ENCODE measurements at places on chromosomes 5 and 9.

DNA sequence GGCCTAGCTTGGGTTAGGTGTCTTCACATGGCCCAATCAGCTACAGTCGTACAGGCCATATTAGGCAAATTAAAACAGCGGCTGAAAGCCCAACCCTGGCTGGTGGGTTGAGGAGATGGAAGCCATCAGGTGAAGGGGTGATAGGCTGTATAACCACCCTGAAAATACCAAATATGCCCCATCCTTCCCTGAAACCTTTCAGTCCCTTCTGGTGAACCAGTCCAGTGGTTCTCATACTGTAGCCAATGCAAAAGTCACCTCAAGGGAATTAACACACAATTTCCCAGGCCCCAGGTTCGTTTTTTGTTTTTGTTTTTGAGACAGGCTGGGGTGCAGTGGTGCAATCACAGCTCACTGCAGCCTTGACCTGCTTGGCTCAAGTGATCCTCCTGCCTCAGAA, 19.8 kb upstream of the KCNV2 start:
- no peak for DNase-seq

- peak; percentile 4 for DNase-seq
These were observed 31.1 kb downstream of the OR2K2 start for GRCh38 chr9:111298731-111299598.

DNA sequence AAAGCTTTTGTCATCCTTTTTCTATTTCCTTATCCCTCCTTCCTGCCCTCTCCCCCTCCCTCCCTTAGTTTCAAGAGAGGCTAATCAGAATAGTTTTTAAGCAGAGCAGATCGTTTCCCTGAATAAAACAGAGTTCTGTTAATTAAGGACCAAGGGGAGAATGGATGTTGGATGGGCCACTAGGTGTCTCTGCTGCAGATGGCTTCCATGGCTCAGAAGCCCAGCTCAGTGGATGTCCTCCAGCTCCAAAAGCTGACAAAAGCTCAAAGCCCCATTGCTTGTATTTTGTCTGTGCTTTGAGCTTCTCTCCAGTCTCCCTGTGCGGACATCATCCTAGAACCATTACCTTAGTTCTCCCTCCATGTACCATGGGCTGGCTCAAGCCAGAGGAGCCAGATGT, 21.0 kb upstream of the NPR3 start:
- DNase-seq = no peak

- no peak for DNase-seq
These were observed 99.3 kb downstream of the CCDC192 start for GRCh38 chr5:127802477-127802865.

- DNase-seq = no peak
These were observed 730 bp downstream of the WWC1 start for GRCh38 chr5:168291964-168292785.

- no peak for DNase-seq
These were observed 71.0 kb upstream of the MOCS2 start for GRCh38 chr5:53180538-53180937.

DNA sequence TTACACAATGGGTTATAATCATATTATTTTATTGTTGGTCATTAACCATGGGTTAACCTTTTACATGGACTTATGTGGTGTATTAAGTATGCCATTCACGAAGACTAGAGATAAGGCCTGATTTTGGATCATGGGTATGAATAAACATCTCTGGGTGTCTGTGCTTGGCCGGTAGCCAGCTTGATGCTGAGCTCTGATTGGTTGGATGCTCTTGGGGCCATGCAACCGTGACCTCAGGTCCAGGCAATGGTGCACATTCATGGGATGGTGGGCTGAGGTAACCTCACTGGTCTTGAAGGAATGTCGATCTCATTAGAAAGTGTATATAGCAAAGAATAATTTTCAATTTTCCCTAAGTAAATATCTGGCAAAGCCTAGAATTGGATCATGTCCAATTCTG, 158.2 kb upstream of the IL12B start:
- DNase-seq = no peak

DNA sequence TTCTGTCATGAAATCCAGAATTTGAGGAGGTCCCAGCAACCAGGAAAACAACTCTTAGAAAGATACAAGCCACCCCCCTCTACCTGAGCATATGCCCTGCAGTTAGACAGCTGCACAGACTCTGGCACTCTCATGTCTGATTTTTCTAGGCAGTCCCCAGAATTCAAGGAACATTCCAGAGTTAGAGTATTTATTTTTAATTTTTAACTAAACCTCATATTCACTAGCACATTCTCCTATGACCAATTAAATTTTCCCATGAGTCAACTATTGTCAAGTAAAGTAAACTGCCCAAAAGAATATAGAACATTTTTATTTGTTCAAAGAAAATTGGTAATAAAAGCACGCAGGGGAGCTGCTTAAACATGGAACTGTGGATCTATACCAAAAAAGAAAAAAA, 490.5 kb upstream of the SEMA6A start:
- DNase-seq = no peak

DNA sequence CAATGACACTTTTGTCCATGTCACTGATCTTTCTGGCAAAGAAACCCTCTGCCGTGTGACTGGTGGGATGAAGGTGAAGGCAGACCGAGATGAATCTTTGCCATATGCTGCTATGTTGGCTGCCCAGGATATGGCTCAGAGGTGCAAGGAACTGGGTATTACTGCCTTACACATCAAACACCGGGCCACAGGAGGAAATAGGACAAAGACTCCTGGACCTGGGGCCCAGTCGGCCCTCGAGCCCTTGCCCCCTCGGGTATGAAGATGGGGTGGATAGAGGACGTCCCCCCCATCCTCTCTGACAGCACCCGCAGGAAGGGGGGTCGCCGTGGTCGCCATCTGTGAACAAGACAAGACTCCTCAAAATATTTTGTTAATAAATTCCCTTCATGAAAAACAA, 12.0 kb downstream of the SEMA6A start:
- no peak for DNase-seq

- no peak for DNase-seq
These were observed 722.9 kb upstream of the RGMB start for GRCh38 chr5:98050583-98050982.

DNA sequence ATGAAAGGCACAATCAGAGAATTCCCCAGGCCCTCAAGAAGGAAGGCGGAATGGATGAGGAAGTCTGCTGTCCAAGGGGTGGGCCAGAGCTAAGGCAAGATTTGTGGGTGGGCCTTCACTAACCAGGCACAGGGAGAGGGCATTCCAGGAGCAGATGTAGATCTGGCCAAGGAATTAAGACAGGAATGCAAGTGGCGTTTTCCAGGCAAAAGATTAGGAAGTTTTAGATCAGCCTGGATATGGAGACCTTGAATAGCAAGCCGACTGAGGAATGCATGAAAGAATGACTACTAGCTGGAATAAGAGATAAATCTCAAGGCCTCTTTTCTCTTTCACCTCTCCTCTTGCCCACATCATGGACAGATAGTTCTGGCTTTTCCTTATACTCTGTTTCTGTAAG, 68.5 kb downstream of the GHR start:
- DNase-seq = no peak

GRCh38 chr5:94432499-94432898, 185.9 kb downstream of the KIAA0825 start:
- no peak for DNase-seq

- no peak for DNase-seq
These were observed 22.6 kb downstream of the HRH2 start for GRCh38 chr5:175680463-175680862.

DNA sequence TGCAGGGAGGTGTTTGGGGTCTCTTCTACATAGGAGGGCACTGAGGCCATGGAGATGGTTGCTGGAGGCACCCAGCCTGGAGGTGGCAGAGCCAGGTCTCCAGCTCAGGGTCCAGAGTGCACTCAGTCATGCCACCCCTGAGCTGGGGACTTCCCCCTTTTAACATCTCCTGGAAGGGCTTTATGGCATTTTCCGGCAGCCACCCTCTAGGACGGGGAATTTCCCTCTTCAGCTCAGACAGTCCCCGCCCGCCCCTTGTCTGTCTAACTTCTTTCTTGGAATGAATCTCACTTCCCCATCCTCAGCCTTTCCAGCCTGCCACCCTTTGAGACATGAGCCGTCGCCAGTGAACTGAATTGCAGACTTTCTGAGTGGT, 49.9 kb downstream of the COL15A1 start:
- no peak for DNase-seq

DNA sequence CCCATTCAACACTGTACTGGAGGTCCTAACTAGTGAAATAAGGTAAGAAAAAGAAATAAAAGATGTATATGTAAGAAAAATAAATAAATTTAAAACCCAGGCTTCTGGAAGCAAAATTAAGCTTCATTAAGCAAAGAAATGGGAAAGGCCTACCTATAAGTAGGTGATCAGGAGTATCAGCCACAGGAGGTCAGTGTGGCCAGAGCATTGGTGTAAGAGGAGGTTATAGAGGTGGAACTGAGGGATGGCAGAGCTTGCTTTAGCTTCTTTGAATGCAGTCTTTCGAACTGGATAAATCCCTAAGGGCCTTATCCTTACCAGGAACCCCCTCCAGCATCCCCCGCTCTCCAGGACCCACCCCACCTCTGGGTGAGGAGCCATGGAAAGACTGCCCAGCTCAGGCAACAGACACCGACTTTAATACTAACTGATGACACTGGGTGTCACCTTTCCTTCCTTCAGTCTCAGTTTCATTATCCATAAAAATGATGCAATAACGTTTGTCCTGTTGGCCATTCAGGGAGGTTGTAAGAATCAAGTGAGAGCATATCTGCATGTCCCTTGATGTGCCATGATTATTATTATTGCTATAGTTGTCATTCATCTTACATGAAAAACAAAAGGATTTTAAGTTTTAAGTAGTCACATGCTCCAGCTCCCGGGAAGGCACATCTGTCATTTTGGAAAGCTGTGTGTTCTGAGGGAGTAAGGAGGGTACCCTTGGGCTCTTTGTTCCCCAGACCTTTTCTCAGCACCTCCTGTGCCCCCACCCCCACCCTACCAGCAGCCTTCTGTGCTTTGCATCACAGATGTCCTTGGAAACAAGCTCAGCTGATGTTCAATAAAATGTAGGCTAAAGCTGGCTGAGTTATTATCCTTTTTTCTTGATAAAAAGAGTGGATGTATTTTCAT, 50.8 kb upstream of the CTNNA1 start:
- no peak for DNase-seq

DNA sequence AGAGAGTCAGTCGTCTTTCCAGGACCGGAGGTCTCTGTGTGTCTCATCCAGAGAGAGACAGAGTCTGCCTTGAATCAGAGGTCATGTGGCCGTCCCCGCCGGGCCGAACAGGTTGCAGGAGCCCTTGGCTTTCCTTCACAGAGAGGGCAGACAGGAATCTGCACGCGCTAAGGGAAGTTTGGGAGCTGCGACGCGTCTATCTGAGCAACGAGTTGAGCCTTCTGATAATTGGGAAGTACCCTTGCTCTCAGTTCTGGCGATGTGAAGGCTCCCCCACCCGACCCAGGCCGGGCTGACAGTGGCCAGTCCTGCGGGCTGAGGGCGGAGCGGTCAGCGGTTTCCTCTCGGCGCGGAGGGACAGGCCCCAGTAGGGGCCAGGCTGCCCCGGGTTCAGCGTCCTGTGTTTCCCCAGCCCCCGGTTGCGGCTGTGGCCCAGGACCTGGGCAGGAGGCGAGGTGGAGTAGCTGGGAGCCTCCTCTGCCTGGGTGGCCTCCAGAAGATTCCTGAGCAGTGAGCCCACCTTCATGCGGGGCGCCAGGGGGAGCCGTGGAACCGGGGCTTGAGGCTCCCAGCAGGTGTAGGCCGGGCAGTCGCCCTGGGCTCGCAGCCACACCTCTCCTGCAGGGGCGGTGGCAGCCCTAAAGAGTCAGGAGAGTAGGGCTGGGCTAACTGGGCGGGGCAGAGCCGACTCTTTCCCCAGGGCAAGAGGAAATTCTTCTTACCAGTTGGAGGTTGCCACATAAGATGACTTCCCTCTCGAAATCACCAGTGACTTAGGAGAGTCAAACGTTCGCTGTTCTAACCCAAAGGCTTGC, 13.9 kb downstream of the NR2F1 start:
- DNase-seq = no peak

GRCh38 chr5:16759147-16759773, 142.5 kb upstream of the RETREG1 start:
- no peak for DNase-seq

DNA sequence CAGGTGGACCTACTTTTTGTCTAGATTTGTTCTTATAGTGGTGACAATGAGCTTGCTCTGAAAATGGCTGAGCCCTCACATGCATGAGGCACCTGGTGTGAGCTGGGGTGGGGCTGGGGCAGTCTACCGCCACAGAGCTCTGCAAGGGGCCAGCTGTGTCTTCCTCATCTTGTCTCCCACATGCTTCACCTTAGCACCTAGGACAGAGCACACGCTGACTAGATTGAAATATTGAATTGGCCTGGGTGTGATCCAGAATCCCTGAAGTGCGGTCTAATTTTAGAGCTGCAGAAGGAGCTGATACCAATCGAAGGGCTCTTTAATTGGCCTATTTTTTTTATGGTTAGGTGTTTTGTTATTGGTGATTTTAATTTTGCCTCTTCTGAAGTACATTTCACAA, 126.1 kb upstream of the NFIB start:
- DNase-seq = no peak

DNA sequence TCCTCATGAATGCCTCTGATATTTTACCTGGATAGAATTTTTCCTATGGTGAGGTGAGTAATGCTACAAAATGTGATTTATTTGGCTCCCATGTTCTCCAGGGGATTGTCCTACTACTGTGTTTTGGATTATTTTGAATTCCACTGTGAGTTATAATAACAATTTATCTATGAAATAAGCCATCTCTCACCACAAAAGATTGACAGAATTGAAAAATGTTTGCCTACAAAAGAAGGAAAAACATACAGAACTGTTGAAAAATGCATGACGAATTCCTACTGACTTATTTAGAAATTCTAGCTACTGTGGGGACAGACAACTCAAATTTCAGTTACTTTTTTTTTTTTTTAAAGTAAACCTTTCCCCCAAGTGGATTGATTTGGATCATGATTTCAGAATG, 463.7 kb upstream of the GRIN3A start:
- no peak for DNase-seq

DNA sequence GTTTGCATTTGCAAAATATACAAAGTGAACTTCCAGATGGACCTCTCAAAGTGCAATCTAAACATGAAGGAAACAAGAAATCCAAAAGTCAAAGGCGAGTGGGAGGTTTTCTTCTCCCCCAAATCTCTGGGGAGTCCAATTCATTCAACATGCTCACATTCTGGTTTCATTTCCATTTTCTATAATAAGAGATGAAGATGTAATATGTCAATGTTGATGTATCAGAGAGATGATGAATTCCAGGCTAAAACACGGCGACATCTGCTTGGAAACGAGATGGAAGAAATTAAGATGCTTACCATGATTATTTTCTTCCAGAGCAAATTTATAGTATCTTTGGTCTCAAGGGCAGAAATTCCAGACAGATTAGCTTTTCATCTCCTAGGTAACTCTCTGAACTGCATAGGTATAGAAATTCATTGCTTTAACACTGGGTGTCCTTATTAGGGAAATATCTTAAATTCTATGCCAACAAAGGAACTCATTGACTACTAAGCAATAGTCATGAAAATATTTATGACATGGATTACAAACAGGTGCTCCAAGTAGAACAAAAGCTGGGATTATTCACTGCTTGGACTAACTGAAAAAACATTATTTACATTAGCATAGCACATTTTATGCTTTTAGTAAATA, 287.9 kb downstream of the SEC61B start:
- no peak for DNase-seq

- no peak for DNase-seq
These were observed 283.2 kb upstream of the POU5F2 start for GRCh38 chr5:94024620-94025019.

All from substantia nigra (tissue), 51 donors.